Heart left ventricle (tissue), 16 donors: ENCODE measurements at places on chromosomes 4 and X.

DNA sequence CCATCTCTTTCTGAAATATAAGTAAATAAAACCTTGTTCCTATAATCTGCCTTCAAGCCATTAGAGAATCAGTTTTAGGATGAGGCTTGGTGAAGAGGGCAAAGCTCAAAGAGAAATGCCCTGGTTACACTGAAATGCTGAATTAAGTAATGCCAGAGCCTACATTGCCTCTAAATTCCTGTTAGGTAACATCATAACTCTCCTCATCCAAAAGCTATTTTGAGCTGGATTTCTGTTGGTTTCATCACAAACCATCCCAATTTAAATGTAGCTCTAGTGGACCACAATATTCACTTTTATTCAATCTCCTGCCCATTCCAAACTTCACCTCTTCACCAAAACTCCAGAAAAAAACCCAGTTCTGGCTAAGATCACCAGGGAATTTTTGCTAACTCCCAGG is 1319.7 kb upstream of the TENM3 start:
- DNase-seq = no peak

- DNase-seq = no peak
These were observed 4.4 kb upstream of the PRDX4 start for GRCh38 chrX:23662853-23663252.

- DNase-seq = no peak
These were observed 358.9 kb downstream of the FBXO8 start for GRCh38 chr4:173924561-173924960.

DNA sequence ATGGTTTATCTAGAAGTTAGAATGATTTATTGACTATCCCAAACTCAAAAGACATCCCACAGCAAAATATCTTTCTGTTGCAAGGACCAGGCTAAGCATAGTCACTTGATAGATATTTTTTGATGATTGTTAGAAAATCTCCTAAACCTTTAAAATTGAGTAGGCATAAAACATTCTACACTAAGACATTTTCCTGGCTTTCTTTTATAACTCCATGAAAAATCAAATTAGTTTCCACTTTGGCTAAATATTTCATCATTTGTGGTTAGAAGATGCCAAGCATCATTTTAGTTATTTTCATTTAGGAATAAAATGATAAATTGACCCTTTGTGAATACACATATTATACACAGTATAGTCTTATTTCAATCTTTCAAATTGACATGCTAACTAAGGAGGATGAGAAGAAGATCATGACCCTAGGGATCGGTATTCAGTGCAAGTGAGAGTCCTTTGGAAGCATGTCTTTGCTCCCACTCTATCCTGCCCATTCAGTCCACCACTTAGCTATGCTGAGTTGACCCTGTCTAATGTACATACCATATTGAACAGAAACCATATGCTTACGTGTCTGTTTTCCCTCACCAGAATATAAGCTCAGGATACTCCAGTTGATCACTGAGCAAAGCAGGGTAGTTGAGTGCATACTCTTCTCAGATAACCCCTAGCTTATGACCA is 136.6 kb upstream of the OTUD4 start:
- no peak for DNase-seq

GRCh38 chr4:29549342-29549741 is 1170.8 kb upstream of the PCDH7 start:
- no peak for DNase-seq

- no peak for DNase-seq
These were observed 1472.4 kb upstream of the ADGRL3 start for GRCh38 chr4:59727745-59728144.

DNA sequence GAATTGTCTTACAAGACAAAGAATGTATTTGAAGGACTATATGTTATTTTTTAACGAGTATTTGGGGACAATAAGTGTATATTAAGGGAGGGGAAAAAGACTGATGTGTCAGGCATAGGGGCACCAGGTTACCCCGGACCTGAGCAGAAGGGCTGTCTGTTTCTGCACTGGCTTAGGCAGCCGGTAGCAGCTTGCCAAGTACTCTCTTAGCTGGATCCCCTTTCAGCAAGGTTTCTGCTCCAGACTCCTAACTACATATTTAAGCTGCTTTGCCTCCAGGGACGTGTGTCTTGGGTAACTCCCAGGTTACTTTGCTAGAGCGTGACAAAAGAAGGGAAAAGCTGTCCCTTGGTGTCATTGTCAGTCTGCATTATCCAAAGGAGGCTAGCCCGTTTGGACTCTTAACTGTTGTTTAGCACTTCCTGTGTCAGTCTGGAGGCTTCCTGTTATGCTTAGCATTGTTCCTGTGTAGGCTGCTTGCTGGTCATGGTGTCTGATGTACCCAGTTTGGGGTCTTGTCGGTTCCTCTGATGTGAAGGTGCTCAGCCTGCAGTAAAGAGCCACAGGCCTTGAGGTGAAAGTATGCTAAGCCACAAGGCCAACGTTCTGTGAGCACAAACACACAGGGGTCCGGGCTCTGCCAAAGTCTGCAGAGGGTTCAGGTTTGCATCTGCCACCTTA is 11.6 kb downstream of the CXCR3 start:
- no peak for DNase-seq

DNA sequence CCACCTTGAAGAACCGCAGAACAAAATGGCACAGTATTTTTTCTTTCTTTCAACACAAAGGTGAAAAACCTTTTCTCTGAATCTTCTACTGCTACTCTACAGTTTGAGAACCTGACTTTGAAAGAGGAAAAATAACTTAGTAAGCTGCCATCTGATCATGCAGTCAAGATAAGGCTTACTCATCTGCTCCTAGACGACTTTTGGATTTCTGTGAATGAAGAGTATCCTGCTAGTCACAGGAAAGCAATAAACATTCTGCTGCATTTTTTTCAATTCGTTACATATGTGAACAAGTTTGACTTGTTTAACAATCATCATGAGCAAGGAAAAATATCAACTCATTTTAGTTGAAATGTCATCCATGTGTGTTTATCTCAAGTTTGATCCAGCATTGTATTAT is 25.2 kb downstream of the TIGD2 start:
- DNase-seq = no peak

DNA sequence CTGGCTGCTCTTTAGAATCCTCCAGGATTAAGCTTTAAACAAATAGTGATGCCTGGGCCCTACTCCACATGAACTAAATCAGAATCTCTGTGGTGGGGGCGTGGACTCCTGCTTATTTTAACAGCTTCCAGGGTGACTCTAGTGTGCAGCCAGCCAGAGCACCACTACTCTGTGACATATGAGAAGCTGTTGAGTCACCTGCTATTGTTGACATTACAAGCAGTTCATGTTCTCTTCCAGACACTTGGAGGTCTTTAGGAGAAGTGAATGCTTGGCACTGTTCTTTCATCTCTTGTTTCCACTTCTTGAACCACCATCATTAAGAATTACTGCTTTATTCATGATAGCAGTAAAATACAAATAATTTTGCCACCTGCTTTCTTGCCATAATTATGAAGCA is 426 bp upstream of the C4orf51 start:
- no peak for DNase-seq

DNA sequence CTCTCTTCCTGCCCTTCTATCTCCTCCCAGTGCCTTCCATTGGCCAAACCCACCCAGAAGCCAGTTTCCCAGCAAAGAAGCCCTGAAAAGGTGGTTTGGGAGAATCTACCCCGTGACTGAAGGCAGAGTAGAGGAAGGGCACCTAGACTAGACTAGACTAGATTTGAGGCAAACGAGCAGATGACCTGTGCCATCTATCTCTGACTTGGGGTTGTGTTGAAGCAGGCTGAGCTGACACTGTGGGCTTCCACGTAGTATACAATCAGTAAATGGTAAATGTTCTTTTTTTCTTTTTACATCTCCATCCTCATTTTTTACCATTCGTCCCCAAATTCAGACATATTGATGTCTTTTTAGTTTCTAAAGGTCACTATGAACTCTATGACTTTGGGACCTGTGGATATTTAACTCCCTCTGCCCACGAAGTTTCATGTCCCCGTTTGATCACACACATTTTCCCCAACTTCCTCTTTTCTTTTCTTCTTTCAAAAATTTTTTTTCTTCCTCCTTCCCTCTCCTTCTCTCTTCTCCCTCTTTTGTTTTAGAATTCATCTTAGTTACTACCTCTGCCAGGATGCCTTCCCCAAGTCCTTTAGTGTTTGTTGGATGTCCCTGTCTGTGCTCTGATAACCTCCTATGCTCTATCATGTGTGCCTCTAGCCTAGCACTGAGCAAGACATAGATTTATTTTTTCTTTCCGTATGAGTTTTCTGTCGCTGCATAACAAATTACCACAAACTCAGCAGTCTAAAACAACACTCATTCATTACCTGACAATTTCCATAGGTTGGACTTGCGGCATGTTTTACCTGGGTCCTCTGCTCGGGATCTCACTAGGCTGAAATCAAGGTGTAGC is 6.2 kb upstream of the AFF1 start:
- DNase-seq = no peak

- no peak for DNase-seq
These were observed 9.0 kb downstream of the GK2 start for GRCh38 chr4:79399076-79399475.

- no peak for DNase-seq
These were observed 278.8 kb upstream of the NDST3 start for GRCh38 chr4:117755438-117755837.
